ENCODE measurements at places on chromosomes 1 and 21.

GRCh38 chr21:41761211-41761933 lies 5.5 kb downstream of the RIPK4 start:
- no peak for DNase-seq

DNA sequence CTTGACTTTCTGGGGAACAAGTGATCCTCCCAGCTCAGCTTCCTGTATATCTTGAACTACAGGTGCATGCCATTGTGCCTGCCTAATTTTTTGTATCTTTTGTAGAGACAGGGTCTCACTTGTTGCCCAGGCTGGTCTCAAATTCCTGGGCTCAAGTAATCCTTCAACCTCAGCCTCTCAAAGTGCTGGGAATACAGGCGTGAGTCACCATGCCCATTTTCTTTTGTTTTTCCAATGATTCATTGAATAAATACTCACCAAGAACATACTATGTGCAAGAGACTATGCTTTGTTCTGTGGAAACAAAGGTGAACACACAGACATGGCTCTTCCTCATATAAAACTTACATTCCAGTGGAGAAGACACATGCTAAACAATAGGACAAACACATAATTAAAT lies 407.8 kb upstream of the DAB1 start:
- DNase-seq = no peak

DNA sequence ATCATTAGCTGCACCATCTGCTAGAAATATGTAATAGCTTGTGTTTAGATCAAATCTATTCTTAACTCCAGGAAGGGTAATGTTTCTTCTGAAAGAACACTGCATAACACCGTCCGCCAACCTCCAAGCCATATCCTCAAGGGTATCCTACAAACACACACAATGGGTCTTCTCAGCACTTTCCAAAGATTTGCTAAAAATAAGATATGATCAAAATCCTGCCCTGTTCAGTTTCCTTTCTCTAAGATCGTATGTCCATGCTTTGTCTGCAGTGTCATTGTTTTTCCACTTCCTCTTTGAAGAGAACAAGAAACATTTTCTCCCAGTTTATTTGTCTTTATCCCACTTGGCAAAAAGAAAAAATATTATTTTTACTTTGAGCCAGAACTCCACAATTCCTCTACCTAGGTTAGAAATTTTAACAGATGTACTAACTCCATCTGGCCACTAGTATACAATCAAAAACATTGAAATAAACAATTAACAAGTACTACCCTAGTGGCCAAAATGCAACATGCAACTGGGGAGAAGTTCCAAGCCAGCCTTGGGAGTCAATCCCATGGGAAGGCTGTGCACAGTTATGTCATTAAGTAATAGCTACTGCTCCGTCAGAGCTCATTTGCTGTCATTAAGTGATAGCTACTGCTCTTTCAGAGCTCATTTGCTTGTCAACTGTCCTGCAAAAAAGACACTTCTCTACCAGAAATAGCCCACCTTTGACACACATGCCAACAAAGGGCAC lies 37.8 kb downstream of the FRRS1 start:
- peak; percentile 24 for DNase-seq

GRCh38 chr1:232145768-232146167 lies 484.2 kb downstream of the SIPA1L2 start:
- DNase-seq = no peak

- DNase-seq = no peak
These were observed 116.9 kb downstream of the TGFBR3 start for GRCh38 chr1:91768786-91769725.

- DNase-seq = no peak
These were observed 6.7 kb downstream of the VWA1 start for GRCh38 chr1:1442069-1442770.

DNA sequence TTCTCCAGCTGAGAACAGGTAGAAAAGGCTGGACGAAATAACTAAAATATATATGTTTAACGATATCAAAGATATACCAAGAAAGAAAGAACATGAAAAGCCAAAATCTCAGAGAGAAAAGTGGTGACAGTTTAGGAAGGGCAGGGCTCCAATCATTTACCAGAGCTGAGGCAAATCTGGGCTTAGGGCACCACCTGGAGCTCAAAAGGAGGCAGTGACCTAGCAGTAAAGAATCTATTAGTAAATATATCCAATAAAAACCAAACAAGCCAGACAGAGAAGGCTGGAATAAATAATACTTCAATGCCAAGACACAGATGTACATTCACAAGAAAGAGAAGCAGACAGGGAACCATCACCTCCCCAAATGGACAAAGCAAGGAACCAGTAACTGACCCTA lies 43.5 kb downstream of the CHIA start:
- DNase-seq = no peak

GRCh38 chr1:53123453-53124140 lies 18.8 kb downstream of the SLC1A7 start:
- no peak for DNase-seq

DNA sequence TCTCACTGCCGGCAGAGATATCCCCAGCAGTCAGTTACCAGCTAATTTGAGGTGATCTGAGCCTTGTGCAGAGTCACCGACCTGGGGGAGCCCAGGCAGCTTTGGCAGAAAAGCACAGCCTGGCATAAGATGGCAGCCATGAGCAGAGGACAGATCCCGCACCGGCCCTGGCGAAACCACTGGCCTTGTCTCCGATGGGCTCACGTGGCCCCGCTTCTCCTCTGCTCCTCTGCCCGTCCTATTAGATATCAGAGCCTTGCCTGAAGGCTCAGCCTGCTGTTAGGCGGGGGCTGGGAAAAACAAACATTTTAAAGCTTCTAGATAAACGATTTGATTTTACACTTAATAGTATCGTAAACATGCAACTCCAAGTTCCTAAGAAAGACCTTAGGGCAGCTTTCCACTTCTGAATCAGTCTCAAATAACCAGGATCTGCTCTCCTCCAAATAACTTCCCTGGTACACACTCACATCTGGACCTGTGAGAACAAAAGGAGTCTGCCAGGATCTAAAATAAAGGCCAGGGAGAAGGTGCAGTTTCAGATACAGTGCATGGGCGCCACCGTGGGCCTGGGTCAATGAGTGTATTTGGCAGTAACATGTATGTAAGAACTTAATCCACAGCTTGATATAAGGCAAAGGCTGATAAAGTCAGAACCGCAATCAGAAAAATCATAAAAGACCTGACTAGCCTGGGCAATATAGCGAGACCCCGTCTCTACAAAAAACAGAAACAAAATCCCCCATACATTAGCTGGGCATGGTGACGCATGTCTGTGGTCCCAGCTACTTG lies 10.0 kb downstream of the EDARADD start:
- DNase-seq = no peak

DNA sequence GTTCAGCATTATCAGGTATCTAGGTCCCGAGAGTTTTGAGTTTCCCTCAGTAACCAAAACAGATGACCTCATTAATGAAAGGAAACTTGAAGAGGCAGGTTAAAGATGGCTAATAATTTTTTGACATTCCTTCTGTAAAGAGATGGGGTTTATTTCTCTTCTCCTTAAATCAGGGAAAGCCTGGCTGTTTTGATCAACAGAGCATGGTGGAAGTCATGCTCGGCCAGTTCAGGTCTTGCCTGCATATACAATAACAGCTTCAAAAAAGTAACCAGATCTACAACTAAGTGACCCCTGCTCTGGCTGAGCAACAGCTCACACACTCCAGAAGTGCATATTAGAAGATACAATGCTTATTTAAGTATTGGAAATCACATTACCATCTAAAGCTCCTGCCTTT lies 36.6 kb upstream of the POU2F1 start:
- no peak for DNase-seq

GRCh38 chr1:91400133-91400725 lies 4.4 kb downstream of the HFM1 start:
- no peak for DNase-seq

GRCh38 chr1:23784846-23785245 lies 6.1 kb upstream of the LYPLA2 start:
- no peak for DNase-seq

DNA sequence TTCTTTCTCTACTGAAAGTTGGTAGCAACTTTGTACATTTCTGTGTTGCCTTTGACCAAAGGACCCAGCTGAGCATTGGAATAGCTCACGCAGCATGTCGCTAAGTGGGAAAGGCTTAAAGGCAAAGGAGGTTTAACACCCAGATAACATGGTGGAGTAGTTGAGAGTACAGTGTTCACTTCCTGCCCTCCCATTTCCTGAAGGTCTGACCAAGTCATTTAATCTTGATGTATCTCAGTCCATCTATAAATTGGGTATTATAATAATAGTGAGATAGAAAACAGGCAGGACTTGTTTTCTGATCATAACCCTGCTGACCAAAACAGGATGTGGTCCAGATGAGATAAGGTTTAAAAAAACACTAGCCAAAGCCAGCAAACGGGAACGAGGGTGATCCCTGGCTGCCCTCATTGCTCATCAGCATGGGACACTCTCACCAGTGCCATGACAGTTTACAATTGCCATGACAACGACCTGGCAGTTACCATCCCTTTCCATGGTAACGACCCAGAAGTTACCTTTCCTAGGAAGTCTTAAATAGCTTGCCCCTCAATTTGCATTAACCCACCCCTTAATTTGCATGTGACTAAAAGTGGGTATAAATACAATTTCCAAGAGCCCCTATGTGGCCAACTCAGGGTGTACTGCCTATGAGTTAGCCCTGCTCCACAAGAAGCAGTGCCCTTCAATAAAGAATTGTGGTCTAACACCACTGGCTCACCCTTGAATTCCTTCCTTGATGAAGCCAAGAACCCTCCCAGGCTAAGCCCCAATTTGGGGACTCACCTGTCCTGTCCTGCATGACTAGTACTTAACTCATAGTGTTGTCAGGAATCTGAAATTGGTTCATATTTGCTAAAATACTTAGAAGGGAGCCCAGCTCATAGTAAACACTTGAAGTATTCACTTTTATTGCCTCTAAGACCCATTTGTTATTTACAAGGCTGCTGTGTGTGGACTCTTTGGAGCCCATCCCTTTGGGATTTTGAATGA lies 28.4 kb upstream of the FHAD1 start:
- DNase-seq = no peak

- DNase-seq = no peak
These were observed 126.6 kb upstream of the CACNA1E start for GRCh38 chr1:181356505-181357340.

DNA sequence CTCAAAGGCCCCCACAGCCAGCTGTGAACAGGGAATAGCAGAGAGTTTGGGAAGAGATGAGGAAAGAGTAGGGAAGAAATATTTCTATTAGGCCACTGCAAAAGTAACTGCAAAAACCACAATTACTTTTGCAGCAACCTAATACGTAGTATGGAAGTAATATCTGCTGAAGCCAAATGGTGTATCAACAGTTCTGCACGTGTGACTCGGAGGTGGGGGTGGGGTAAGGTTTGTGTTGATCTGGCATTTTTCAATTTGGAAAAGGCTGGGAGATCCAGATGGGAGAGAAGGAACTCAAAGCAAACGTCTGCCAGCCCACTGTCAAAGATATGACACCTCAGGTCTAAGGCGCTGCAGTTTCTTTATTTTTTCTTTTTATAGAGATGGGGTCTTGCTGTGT lies 11.1 kb upstream of the ZNF436 start:
- DNase-seq = no peak

- peak; percentile 62 for DNase-seq
These were observed 112.2 kb downstream of the NR5A2 start for GRCh38 chr1:200139661-200140250.

GRCh38 chr1:10339815-10340214 lies 59.0 kb upstream of the PGD start:
- DNase-seq = peak; percentile 9

GRCh38 chr1:31382379-31382989 lies 9.6 kb upstream of the FABP3 start:
- no peak for DNase-seq

DNA sequence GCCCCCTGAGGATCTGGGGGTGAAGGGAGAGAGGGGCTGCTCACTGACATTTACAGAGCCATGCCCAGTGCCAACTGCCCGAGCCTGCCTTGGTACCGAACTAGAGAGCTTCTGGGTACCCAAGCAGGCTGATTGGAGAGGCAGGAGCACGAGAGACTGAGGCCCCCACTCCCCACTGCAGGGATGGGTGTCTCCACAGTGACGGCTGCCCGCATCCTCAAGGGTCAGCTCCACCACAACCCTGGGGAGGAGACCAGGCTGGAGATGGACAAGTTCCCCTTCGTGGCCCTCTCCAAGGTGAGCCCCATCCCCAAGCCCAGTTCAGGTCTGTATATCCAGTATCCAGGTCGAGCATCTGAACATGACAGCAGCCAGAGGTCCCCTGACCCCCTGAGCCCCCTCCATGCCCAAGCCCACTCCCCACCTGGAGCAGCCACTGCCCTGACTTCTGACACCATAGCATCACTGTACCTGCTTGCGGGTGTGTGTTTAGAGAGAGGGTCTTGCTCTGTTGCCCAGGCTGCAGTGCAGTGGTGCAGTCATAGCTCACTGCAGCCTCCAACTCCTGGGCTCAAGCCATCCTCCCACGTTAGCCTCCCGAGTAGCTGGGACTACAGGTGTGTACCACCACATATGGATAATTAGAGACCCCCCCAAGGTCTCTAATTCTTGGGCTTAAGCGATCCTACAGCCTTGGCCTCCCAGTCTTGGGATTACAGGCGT lies 51.9 kb downstream of the ALPL start:
- DNase-seq = no peak

DNA sequence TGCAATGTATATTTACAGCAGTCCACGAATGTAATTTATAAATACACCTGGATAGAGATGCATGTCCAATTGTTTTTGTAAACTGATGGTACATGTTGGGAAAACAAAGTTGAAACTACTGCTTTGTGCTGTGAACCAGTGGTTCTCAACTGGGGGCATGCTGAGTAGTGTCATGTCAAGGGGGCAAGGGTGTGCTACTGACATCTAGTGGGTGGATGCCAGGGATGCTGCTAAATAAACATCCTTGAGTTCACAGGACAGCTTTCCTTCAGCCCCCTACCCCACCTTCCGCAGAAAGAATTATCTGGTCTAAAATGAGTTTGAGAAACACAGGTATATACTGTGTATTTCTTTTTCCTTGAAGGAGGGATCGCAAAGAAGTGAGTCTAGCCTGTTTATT lies 95.9 kb downstream of the RASAL2 start:
- DNase-seq = peak; percentile 20

- DNase-seq = no peak
These were observed 6.2 kb downstream of the COL18A1 start for GRCh38 chr21:45410865-45411809.

DNA sequence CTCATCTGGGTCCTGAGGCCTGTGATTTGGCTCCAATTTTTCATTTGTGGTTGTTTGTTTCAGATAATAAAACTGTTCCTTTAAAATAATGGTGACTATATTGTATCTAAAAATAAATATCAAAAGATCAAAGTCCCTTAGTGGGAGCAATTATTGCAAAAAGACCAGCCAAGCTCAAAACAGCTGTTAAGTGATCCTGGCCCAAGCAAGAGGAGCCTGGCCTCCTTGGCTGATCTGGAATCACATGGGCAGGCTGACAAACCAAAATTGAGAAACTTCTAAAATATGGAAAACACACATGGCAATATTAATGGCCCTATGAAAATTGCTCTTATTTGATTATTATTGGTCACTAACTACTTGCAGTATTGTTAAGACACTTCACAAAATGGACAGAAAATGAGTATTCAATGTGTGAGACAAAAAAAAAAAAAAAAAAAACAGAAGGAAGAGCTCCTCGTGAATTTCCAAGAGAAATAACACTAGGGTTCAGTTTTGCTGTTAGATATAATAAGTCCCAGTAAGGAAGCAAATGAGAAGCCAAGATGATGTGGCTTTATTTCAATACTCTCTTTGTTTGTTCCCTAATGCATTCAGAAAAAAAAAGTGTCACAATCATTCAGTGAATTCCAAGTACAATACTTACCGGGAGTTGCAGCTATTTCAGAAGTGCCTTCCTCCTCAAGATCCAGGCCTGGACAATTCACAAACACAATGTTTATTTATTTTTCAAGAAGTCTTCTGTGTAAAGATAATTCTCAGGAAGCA lies 105.1 kb downstream of the SEC16B start:
- DNase-seq = no peak

Data from HuH-7 (cell line).